ENCODE measurements at places on chromosomes 3 and 15.

DNA sequence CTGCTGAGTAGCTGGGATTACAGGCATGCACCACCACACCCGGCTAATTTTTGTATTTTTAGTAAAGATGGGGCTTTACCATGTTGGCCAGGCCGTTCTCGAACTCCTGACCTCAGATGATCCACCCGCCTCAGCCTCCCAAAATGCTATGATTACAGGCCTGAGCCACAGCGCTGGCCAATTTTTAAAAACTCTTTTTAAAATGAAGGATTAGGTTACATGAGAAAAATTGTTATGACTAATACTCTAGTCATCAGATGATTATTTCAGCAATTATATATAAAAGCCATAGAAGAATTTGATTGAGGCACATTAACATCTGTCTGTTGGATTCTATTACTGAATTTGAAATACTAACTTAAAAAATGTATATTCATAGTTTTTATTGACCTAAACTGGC lies 134.1 kb upstream of the MNS1 start:
- DNase-seq, result no peak

DNA sequence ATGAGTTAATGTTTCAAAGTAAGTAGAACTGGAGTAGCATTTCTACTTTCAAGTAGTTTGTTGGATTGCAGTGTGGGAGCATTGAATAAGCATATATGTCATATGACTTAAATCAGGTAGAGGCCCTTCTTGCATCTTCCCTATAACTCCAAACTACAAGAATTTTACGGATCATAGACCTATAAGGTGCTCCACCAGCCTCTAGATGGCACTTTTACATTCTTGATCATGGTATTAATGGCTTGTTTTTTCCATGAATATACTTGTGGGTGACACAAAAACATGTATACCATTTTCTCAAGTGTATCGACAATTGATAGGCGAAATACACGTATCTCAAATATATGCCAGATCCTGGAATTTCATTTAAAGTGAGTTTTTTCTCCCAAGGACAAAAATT lies 311.1 kb downstream of the ZPLD1 start:
- DNase-seq, result no peak

DNA sequence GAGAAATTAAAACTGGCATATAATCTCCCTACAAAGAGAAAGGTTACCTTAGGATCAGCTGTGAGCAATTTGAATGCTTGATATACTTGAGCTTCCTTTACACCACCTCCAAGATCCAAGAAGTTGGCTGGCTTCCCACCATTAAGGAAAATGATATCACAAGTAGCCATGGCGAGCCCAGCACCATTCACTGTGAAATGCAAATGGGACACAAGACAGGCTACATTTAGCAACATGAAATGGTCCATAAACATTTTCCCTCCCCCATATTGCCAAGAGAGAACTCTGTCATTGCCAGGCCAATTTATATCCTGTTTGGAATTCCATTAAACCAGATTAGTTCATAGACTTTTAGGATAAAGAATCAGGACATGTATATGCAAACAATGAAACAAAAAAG lies 158.7 kb downstream of the SUCLG2 start:
- no peak for DNase-seq

DNA sequence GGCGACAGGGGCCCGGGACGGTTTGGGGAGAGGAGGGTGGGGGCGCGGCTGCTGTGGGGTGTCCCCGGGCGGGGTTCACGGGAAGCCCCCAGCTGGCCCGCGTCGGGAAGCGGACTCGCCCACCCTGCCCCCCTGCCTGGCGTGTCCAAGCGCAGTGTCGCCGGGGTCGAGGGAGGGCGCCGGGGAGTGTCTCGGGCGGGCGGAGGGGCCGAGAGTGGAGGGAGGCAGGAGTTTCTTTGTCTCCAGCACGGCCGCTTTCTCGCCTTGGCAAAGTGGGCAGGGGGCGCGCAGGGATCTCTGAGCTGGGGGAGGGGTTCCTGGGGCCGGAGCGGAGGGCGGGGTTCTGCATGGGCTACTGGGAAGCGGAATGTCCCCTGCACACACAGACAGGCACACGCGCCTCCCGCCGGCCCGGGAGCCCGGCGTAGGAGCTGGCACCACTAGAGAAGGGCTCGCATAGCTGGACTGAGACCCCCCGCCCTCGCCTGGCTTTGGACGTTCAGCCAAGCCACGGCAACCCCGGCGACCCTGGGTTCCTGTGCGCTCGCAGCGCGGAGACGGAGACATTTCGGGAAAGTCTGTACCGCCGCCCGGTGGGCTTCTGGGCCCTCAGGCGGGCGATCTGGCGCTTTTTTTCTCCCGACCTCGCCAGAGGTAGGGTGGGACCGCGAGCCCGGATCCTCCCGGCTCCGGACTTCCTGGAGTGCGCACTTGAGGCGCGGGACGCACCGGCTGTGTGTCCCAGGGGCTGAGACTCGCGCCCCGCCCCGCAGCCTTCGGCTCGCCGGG lies 822 bp downstream of the ST8SIA2 start:
- DNase-seq, result no peak

DNA sequence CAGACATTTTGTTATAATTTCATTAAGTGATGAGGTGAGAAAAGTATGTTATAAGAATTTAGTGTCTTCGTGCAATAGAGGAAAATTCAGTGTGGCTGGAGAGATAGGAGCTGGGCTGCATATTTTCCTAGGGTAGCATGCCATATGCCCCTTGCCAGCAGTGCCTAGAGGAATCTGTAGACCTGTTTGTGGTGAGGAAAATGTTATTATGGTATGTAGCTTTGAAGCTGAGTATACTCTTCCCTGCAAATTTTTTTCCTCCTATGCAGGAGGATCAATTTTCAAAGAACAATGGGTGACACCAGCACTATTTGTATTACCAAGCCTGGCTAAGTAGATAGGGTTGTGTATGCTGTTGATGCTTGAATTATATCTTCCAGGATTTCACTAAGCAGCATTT lies 200.6 kb downstream of the EDEM1 start:
- DNase-seq, result no peak

- no peak for DNase-seq
Observed at GRCh38 chr3:118011910-118012309, 1022.7 kb downstream of the IGSF11 start.

DNA sequence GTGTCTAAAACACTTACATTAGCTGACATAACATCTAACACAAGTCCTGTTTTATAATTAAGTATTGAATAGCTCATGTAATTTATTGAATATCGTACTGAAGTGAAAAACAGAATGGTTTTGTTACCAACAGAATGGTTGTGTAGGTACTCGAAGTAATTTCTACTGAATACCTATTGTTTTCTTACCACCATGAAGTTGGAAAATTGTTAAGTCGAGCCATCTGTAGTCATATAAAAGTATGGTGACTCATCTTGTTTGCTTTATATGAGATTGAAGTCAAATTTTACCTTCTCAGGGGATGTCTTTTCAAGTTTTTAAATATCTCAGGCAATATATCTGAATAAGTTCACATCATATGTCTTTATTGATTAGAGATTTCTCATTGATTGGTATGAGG lies 37.6 kb downstream of the PIAS1 start:
- no peak for DNase-seq

GRCh38 chr15:35533130-35534110 lies 12.5 kb downstream of the DPH6 start:
- DNase-seq, result no peak

GRCh38 chr3:64072126-64072525 lies 48.8 kb upstream of the PSMD6 start:
- DNase-seq, result no peak

DNA sequence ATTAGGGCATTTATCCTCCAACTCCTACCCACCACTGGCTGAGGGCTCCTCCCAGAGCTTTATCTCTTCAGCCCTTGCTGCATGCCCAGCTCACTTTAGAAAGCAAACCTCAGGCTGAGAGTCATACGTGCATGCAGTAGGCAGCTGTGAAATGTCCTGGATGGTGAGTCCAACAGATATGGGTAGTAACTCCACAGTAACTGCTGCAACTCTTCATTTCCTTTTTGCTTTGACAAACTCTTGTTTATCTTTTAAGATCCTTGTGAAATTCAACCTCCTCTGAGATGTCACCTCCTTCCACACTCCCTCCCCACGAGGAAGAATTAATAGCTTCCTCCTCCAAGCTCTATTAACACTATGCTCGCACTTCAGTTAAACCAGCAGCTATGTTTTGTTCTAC lies 35.9 kb upstream of the CTNNB1 start:
- no peak for DNase-seq

GRCh38 chr3:24905266-24905665 lies 410.6 kb upstream of the THRB start:
- DNase-seq, result no peak

GRCh38 chr3:49387721-49388120 lies 24.1 kb downstream of the RHOA start:
- no peak for DNase-seq
